ENCODE measurements at places on chromosomes 16 and 17. TPM values are rescaled to one million over a fixed set of nuclear protein-coding genes. Genes with fewer than 3 reads are reported as not detected.

VMO1 gene
- 1.5 TPM for total RNA-seq

GRCh38 chr16:20326321-20326720 lies 992 bp downstream of the GP2 start:
- no peaks in the 10 kb centered on the region for H3K36me3 ChIP-seq
- H3K4me3 ChIP-seq: no peak overlapping the region
- H3K27ac ChIP-seq: no peak overlapping the region
- no peak for DNase-seq

DNA sequence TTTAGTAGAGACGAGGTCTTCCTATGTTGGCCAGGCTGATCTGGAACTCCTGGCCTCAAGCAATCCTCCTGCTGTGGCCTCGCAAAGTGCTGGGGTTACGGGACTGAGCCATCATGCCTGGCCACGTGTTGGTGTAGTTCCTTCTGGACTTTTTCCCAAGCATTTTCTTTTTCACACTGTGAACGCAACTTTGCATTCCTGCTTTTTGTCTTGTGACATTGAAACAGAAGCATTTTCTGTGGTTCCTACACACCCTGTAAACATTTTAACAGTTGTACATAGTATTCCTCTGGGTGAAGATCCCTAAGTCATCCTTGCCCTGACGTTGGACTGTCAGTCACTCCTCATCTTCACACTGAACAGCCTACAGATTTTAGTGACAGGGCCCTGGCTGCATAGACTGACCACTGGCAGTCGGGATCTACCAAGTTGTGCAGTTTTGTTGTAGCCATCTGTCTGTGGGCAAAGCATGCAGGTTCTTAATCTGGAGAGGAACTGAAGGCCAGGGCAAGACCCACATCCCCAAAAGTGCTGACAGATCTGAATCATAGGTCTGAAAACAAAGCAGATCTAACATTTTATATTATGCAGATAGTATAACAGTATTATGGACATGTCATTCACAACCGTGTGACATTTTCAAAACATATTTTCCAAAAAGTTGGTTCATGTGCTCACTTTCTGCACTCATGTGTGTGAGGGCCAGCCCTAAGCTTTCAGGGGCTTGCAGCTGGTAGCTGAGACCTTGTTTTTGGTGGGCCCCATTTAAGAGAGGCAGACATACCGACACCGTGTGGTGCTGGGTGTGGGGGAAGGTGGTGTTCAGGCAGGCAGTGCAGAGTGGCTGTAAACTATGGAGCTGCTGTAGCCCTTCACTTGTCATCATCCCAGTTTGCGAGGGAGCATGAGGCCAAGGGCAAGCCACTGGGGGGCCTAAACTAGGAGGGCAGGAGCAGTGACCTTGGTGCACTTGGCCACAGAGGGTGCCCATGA lies 59.9 kb downstream of the EPN2 start:
- no peaks in the 10 kb centered on the region for H3K4me1 ChIP-seq
- H3K36me3 ChIP-seq: no peaks in the 10 kb centered on the region
- H3K27me3 ChIP-seq: no peaks in the 10 kb centered on the region
- H3K27ac ChIP-seq: no peak overlapping the region
- DNase-seq: no peak

DNA sequence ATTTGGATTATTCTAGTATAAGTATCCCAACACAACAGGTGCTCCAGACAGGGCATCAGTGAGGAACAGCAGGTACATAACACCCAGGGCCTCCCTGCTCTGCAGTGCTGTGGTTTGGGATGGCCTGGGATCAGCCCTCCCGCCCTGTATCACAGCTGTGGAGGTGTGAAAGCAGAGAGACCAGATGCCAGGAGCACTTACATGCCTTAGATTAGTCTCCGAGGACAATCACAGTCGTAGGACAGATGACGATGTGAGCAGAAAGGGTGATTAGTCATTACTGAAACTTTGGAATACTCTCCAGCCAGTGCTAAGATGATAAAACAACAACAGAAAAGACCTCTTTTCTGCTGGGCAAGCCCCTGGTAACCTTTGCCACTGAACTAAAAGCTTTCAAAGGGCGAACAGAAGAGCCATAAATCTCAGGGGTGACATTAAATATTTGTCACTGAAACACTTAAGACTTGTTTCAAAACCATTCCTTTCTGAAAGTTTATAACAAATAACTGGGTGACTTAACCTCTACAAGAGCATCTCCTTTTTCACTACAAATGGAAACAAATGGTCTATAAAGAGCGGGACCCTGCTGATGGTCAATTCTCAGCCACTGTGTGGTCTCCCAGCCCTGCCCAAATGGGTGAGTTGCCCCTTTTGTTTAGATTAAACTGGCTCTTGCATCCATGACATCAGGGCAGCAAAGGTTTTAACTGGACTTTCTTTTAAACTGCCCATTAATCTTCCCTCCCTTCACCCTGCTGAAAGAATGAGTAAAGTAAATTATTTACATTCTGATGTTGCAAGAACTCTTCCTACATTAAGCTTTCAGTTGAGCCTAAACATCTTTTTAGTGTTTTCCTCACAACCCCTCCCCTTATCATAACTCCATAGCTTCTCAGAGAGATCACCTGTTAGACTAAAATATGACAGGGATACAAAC lies 183.1 kb upstream of the COX10 start:
- peaks cover 3% of the 10 kb centered on the region for H3K4me1 ChIP-seq
- no peak overlapping the region for H3K27ac ChIP-seq
- peak; percentile 24 for DNase-seq
- H3K27me3 ChIP-seq: no peaks in the 10 kb centered on the region
- H3K36me3 ChIP-seq: no peaks in the 10 kb centered on the region

- no peaks in the 10 kb centered on the region for H3K27me3 ChIP-seq
- H3K36me3 ChIP-seq: peaks cover 8% of the 10 kb centered on the region
- H3K4me3 ChIP-seq: no peak overlapping the region
- H3K27ac ChIP-seq: no peak overlapping the region
- DNase-seq: no peak
Measured at GRCh38 chr17:50480854-50481490, 2.3 kb downstream of the RSAD1 start.

DNA sequence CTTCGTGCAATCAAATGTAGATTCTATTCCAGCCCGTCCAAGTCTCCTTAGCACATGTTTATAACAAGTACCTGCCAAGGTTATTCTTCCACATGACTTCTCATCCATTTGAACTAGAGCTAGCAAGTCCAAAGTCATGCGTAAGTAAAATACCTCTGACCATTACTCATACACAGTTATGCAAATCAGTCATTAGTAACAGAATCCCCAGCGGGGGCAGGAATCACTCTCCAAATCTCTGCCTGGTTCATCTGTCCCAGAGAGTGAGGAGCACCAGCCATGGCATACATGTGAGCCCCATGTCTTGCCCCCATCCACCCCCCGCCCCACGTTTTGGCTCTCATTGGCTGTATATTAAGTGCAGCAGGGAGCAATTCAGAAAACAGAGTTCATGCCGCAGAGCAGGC lies 27.7 kb downstream of the SRL start:
- H3K27ac ChIP-seq: peak overlapping the region; percentile 83
- DNase-seq: peak; percentile 82
- no peak overlapping the region for H3K4me3 ChIP-seq
- H3K27me3 ChIP-seq: no peaks in the 10 kb centered on the region
- no peaks in the 10 kb centered on the region for H3K36me3 ChIP-seq

Measured in fibroblast of lung (primary cell).